ENCODE measurements at places on chromosomes 4 and X.

- DNase-seq, result peak; percentile 64
Measured at GRCh38 chr4:94032754-94033153, 174.9 kb upstream of the SMARCAD1 start.

DNA sequence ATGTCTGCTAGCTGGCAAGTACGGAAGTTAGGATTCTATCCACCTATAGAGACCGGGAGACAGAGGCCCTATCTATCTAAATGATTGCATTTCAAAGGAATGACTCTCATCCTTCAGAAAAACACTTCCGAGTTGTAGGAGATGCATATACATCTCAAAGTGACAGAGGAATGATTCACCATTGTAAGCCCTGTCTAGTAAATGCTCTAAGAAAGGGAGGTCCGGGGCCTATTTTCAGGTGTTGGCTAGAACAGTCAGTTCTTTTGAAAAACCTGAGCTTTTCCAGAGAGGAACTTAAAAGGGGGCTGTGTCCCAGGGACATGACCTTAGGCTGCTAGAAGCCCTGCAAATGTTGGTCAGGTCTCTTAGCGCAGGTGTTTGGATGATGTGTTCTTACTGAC, 262.9 kb upstream of the IL1RAPL1 start:
- no peak for DNase-seq

GRCh38 chr4:2267320-2267811, 5.5 kb upstream of the MXD4 start:
- DNase-seq, result no peak

DNA sequence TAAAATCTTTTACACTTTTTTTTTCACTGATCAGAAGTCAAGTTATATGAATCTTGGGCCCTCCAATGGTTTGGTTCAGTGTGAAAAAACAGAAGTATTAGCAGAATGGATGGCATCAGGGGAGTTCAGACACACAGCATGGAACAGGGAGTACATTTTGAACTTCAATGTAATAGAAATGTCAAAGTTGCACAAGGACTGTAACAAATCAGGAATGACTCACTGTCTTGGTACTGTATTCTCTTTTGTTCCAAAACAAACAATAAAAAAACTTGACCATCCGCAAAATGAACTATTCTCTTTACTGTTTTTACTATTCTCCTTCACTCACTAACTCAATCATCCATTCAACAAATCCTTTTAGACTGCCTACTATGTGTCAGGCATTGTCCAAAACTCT, 401.0 kb downstream of the FSTL5 start:
- peak; percentile 61 for DNase-seq

DNA sequence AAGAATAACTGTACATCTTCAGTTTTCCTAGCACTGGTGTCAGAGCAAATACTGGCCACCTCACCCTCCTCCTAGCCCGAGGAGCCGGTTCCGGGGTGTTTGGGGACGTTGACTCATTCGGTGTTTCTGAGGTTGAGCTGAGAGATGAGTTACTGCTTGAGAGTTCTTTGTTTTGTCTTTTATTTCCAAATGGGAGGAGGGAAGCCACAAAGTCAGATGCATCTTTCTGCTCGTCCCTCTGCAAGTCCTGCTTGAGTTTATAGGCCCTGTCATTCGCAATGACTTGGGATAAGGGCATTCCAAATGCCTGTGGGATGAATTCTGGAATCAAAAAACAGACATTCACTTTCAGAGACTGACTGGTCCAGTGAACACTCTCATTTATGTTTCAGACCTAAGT, 77.5 kb downstream of the HCCS start:
- peak; percentile 67 for DNase-seq

GRCh38 chr4:7649741-7650531, 215.2 kb upstream of the PSAPL1 start:
- peak; percentile 92 for DNase-seq

DNA sequence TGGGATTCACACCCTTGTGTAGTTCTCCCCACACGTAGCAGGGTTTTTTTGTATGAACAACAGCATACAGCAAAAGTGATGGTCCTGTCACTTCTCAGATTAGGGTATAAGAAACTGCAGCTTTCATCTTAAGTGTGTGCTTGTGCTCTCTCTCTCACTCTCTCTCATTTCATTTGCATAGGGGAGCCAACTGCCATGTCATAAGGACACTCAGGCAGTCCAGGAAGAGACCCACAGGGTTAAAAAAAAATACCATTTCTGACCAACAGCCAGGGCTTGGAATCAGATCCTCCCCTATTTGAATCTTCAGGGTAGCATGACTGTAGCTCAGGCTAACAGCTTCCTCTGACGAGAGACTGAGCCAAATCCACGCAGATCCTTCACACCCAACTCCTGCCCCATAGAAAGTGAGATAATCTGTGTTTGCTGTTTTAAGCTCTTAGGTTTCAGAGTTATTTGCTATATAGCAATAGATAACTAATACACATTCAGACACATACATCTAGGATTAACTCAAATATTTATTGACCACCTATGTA, 331.2 kb downstream of the PAPSS1 start:
- DNase-seq, result no peak

DNA sequence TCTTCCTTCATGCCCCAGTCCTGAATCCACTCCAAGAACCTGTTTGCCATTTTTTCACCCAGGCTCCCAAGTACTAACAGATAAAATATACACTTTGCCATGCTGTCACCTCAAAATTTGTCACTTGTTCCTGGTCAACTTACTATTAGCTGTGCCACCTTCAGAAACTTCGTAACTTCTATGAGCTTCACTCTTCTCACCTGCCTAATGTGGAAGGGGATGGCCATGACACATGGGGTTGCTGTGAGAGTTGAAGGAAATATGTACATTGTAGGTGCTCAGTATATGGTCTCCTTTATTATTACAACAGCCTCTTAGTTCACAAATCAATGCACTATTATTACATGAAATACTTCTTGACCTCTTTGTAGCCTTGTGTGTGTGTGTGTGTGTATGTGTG, 10.4 kb downstream of the TMSB4X start:
- DNase-seq, result no peak

GRCh38 chr4:30866907-30867306, 146.7 kb downstream of the PCDH7 start:
- DNase-seq, result no peak

DNA sequence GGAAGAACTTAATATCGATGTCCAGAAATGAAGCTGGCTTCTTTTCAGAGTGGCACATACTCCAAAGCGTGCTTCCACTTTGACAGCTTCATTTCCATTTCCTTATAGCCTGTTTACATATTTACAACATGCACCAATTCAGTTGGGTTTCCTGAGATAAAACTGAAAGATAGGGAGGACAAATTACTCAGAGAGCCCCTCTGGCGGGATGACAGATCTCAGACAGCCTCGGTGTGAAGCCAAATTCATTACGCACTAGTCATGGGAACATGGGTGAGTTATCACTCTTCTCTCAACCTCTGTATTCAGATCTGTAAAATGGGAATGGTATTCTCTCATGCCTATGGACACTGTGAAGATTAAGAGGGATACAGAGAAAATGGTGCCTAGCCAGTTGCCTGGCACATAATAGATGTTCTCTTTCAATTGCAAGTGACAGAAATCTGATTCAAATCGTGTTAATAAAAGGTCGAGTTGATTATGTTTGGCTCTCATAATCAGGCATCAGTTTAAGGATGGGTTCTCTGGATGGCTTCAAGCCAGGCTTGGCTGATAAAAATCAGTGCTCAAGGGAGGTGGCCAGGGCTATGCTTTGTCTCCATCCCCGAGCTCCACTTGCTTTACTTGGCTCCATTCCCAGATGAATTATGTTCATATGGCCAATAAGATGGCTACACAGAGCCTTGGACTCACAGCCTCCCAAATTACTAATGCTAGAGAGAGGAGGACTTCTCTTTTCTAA, 132.2 kb upstream of the C1QTNF7 start:
- peak; percentile 31 for DNase-seq

- no peak for DNase-seq
Measured at GRCh38 chrX:30212172-30212571, 3.2 kb upstream of the MAGEB2 start.

GRCh38 chr4:61428950-61429349, 228.8 kb downstream of the ADGRL3 start:
- no peak for DNase-seq

DNA sequence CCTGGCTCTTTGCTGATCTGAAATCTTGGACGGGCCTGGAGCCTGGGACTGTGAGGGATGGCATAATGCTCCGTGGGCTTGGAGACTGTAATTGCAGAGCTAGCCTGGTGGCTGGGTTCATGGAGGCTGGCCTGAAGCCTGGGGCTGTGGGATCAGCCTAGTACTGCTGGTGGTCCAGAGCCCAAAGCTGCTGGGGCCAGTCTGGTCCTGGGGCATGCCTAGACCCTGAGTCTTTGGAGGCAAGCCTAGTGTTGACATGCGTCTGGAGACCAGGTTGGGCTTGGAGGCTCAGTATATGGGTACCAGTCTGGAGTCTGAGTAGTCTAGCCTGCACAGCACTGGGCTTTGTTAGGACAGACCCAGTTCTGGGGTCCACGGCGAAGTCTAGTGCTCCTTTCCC, 172.0 kb upstream of the ZC4H2 start:
- no peak for DNase-seq

GRCh38 chr4:138910195-138910913, 105.2 kb upstream of the NOCT start:
- no peak for DNase-seq

GRCh38 chrX:155434906-155435743, 23.3 kb downstream of the F8A3 start:
- no peak for DNase-seq

GRCh38 chr4:107719207-107719921, 670 bp downstream of the PAPSS1 start:
- DNase-seq, result peak; percentile 11

- peak; percentile 82 for DNase-seq
Measured at GRCh38 chr4:41204400-41204978, 9.9 kb downstream of the APBB2 start.

- DNase-seq, result peak; percentile 20
Measured at GRCh38 chrX:154411981-154412340, 622 bp downstream of the TAFAZZIN start.

DNA sequence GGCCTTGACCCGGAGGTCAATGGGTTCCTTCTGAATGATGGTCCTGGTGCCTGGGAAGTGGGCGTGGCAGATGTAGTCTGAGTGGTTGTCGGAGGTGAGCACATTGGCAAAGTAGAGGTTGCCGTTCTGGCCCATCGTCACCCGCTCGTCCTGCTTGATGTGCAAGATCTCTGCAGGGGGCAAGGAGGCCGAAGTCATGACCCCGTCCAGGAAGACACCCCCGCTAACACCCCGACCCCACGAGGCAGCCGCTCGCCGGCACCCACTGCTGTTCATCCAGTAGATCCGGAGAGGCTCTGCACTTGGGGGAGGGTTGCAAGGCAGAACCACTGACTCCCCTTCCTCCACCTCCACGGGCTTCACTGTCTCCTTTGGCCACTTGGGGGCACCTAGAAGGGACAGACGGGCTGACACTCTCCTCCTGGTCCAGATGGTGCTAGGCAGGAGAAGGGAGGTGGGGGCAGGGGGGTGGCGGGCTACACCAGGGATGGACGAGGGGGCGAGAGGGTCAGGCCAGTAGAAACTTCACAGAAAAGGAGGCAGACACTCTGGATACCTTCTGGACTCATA, 15.1 kb downstream of the L1CAM start:
- DNase-seq, result no peak

- DNase-seq, result no peak
Measured at GRCh38 chrX:122113376-122113775, 1066.0 kb downstream of the GLUD2 start.

- DNase-seq, result no peak
Measured at GRCh38 chr4:182770996-182771514, 146.1 kb downstream of the DCTD start.

- DNase-seq, result no peak
Measured at GRCh38 chr4:108072300-108072699, 82.6 kb downstream of the HADH start.

DNA sequence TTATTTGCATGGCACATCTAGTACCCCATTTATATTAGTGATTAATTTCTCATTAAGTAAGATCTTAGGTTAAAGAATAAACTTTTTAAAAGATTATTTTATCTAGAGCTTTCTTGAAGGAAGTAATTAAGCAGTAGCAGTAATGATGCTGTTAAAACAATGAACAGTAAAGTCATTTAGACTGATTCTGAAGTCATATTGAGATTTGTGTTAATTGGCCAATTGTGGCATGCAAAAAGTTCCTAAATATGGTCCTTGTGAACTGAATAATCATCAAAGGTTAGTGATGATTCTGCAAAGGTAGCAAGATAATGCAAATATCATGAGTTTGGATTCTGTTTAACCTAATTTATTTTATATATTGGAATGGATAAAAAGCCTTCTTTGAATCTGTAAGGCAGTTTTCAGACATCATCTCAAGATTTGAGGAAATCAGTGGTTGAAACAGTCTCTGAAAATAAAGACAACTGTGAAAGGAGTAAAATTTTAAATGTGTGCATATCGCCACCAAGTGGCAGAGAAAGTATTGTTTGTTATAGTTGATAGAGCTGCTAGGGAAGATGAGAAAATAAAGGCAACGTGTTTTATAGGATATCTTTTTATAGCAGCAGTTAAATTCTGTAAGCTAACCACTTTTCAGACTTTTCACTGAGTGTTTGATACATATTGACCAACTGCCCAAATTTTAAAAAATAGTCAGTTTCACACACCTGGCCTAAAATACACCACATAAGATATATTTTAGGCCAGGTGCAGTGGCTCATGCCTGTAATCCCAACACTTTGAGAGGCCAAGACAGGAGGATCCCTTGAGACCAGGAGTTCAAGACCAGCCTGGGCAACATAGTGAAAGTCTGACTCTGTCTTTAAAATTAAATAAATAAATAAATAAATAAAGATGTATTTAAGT, 79.6 kb downstream of the CCKAR start:
- peak; percentile 68 for DNase-seq

Data from fibroblast of skin of scalp (primary cell).